ENCODE measurements at places on chromosomes 7 and 10.

- DNase-seq = no peak
Measured at GRCh38 chr10:129940617-129941198, 23.4 kb downstream of the EBF3 start.

GRCh38 chr10:32932225-32932729 is 25.8 kb downstream of the ITGB1 start:
- no peak for DNase-seq

- DNase-seq = no peak
Measured at GRCh38 chr7:51226063-51226755, 90.4 kb downstream of the COBL start.

DNA sequence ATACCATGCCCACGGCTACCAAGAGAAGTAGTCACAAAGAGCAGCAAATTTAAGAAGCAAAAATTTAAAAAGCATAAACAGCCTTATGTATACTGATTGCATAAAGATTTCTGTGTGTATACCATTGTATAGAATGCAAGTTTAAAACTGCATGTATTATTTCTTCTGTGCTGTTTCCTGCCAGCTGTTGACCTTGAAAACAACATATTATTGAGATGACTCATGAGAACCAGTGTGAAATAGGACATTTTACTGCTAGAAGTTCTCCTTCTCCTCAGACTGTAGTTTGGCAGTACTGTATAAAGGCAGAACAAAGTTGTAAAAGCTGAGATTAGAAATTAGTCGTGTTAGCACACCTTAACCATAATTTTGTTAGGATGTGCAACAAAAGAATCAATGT is 42.3 kb upstream of the SGCE start:
- DNase-seq = no peak

- DNase-seq = no peak
Measured at GRCh38 chr7:22676385-22676784, 50.6 kb upstream of the IL6 start.

- DNase-seq = no peak
Measured at GRCh38 chr10:129448086-129448485, 19.0 kb upstream of the MGMT start.

GRCh38 chr10:126854726-126855495 is 50.3 kb upstream of the DOCK1 start:
- no peak for DNase-seq

DNA sequence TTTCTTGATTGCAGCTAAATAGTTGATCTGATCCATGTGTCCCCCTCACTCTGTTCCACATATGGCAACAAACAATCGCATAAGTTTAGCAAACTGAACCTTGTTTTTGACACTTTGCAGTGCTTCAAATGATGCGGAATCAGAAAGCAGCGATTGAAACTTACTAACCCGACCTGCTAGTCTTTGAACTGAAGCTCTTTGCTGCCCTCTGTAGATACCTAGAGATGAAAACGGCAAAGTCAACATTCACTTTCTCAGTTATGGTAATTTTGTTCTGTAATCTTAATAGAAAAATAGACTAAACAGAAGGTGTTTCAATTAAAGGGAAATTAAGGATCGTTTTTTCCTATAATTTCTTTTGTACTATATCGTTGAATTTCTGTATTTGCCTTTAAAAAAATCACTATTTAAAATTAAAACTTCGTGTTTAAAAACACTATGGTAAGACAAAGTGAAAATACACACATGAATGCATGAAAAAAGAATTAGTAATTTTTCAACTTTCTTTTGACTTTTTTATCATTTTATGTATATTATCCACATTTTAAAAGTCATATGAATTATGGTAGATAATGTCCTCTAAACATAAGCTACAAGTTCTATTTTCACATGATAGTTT is 276.5 kb downstream of the MAGI2 start:
- DNase-seq = no peak

DNA sequence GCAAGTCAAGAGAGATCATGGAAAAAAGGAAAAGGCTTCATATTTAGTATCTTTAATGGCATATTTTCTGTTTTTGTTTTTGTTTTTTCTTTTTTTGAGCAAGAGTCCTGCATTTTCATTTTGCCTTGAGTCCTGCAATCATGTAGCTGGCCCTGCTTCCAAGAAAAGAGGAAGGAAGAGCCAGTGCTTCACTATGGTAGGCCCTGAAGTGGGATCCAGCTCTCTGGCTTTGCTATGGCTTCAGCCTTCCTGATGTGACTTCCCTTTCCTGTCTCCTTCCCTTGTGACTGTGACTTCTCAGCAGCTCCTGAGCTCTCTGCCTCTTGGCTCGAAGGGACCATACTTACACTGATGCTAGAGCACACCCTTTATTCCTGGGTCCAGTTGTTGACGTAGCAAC is 512.3 kb downstream of the INHBA start:
- no peak for DNase-seq

- DNase-seq = no peak
Measured at GRCh38 chr10:13834581-13835286, 248.0 kb downstream of the PRPF18 start.

GRCh38 chr10:47139121-47139520 is 160.9 kb upstream of the GDF10 start:
- no peak for DNase-seq

DNA sequence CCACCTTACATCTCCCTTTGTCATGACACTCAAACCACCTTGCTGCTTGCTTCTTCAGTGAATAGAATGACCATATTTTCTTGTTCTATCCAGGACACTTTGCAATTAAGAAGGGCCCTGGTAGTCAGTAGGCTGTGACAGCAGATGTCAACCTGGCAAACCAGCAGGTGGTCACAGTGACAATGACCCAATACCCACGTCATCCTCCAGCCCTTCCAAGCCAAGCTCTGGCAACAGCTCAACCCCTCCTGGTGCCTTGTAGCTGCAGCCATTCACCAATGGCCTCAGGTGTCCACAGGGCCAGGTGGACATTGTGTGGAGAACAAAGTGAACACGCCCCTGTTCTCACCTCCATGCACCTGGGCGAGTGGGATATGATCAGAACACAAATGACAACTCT is 87.6 kb upstream of the MACROH2A2 start:
- no peak for DNase-seq

- DNase-seq = no peak
Measured at GRCh38 chr10:21524526-21525366, 736 bp downstream of the SKIDA1 start.

DNA sequence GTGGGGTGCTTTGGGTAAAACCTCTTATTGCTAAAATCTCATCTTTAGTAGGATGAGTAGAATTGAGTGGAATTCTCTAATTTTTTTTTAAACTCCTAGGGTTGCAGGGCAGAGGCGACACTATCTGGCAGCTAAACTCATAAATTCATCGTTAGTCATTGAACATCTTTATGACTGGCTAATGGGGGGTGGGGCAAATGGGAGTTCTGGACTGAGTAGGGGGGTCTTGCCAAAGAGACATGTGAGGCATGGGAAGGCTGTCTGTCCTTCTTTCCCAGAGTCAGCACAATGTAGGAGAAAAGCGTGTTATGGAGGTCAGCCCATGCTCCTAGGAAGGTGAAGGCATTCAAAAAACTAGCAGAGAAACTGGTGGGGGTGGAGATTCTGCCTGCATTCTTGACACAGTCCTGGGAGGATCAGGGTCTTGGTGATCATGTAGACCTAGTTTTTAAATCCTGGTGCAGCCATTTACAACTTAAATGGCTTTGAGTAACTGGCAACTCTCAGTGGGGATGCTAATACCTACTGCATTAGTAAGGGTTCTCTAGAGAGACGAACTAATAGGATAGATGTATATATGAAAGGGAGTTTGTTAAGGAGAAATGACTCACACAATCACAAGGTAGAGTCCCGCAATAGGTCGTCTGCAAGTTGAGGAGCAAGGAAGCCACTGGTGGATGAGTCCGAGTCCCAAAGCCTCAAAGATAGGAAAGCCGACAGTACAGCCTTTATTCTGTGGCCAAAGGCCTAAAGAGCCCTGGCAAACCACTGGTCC is 47.7 kb downstream of the EMX2 start:
- DNase-seq = no peak

DNA sequence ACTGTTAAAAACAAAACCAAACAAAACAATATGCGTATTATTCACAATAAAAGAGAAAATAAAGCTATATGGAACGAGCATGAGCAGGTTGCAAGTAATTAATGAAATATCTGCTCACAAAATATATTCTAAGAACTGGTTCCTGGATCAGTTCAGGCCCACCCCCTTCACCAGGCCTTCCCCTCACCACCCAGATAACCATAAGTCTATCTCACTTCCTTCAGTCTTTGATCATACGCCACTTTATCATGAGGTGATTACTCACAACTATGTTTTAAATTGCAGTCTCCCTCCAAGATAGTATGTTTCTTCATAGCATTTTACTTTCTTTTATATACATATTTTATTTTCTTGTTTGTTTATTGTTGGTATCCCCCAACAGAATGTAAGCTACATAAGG is 263.1 kb upstream of the HGF start:
- no peak for DNase-seq

DNA sequence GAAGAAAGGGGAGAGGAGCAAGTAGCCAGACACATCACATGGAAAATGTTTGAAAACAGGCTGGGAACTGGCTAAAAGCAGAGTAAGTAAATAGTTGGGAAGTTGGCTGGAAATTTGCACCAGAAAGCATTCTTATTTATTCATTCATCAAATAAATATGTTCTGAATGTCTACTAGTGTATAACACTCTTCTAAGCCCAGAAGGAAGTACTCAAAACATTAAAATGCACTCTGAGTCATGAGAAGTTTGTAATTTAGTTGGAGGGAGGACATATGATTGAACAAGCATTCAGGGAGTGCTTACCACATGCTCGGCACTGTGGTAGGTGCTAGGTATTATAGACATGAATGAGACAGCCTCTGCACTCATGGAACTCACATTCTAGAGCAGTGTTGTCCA is 37.0 kb upstream of the CNNM1 start:
- DNase-seq = no peak

GRCh38 chr7:31076641-31077310 is 24.7 kb downstream of the ADCYAP1R1 start:
- DNase-seq = peak; percentile 40

GRCh38 chr7:156592155-156592884 is 48.3 kb upstream of the RNF32 start:
- no peak for DNase-seq

- DNase-seq = no peak
Measured at GRCh38 chr10:5271526-5271925, 74.9 kb downstream of the AKR1C4 start.

GRCh38 chr7:150938566-150938965 is 39.6 kb downstream of the KCNH2 start:
- no peak for DNase-seq

DNA sequence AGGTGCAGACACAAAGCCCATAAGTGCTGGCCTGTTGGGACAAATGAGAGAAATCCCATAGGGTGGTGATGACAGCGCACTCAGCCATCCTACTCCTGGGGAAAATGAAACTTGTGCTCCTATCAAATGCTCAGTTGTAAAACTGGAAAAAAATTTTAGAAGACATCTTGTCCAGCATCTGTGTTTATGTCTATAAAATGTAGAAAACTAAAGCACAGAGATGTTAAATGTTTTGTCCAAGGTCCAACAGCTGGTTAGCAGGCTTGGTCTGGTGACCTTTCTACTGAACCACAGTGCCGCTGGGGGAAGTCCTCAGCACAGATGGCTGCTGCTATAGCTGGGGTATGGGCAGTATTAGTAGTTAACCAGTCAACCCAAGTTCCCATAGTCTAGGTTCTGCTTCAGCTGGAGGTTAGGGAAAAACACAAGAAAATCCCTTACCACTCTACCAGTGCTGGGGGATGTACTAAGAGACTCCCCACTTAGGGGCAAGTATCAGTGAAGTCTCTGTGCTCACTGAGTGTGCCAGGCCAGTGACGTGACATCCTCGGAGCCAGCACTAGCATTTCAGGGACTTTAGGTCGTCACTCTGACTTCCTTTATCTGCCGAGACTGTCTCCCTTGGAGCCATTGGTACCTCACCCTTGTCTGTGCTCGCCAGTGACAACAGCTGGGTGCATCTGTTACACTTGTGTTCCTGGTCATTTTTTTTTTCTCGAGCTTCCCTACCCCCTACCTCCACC is 1.9 kb downstream of the TSPAN33 start:
- no peak for DNase-seq

DNA sequence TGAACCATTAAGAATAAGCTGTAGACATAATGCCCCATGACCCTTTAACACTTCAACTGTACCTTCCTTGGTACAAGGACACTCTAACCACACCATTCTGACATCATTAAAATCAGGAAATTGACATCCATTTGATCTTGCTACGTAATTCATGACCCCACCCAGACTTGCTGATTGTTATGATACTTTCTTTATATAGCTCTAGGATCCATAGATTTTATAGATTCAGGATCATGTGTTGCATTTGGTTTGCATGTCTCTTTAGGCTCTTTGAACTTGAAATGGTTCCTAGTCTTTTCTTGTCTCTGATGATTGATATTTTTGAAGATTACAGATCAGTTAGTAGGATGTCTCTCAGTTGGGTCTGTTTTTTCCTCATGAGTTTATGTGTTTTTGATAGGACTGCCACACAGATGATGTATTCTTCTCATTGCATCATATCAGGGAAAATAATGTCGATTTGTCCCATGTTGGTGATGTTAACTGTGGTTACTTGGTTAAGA is 13.5 kb downstream of the CCM2 start:
- no peak for DNase-seq

DNA sequence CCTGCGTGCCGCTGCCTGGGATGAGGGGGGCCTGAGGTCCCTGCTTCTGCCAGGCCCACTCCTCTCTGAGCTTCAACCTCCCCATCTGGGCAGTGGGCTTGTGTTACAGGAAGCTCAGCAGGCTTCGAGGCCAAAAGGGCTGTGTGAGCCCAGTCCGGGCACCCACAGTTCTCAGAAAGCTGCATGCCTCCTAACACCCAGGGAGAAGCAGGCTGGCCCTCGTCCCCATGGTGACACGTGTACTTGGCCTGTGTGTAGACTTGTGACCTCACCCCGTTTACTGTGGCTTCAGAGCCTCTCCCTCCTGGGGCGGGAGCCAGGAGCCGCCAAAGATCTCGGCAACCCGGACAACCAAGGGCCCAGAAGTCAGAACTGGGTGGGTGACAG is 2.2 kb upstream of the GRIFIN start:
- DNase-seq = peak; percentile 75

DNA sequence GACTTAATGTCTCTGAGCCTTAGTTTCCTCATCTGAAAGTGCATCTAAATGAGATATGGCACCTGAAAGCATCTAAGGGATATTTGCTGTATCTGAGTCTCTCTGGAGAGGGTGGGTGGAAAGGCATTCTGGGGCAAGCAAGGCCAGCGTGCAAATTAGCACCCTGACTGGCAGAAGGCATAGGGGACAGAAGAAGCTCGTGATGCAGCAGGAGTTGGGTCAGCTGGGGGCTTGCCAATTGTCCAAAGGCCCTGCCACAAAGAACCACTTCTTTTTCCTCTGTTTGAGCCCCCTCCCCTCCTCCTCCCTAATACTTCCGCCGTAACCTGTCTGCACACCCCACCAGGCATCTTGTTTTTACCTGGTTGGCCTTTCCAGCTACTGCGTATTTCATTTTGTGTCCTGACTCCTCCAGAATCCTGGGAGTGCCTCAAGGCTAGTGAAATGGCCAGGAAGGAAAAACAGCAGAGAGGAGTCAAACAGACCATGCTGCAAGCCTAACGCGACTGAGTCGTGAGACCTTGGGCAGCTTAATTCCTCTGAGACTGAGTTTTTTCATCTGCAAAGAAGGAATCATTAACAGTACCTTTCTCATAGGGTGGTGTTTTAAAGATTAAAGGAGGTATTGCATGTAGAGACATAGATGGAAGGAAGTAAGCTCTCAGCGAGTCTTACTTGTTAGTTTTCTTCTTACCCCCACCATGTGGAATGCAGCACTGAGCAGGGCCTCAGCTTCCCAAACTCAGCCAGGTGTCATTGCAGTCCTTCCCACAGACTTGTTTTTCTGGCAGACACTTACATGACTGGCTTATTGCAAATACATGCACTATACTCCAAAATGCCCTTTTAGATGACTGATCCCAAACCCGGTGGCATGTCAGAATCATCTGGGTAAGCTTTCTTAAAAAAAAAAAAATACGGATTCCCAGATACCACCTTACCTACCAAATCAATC is 49.1 kb upstream of the MXI1 start:
- DNase-seq = no peak
